ENCODE measurements at places on chromosomes 12 and 14. TPM values are rescaled to one million over a fixed set of nuclear protein-coding genes. Genes with fewer than 3 reads are reported as not detected.
A peak's percentile ranks its signal among the peaks of the same experiment; 100 is the strongest.

GRCh38 chr14:29355331-29355730 lies 572.3 kb downstream of the PRKD1 start:
- no peak for DNase-seq

GRCh38 chr12:115323223-115323905 lies 639.4 kb upstream of the TBX3 start:
- no peak for DNase-seq

GRCh38 chr12:40802656-40803055 lies 110.4 kb downstream of the CNTN1 start:
- DNase-seq = no peak

DNA sequence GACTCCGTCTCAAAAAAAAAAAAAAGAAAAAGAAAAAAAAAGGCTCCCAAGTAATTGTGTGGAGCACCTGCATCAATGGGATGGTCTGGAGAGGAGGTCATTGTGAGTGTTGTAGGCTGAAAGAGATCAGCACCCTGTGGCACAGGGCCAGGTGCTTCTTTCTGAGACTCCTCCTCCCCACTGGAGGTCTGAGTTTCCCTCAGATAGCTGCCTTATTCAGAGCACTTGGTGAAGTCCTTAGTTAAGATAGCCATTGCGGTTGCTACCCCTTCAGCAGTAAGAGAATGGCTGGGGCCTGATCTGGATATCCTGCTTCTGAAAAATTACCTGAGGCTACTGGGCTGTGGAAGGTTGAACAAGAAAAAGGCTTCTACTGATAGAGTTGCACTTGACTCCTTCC lies 69.8 kb downstream of the ANO6 start:
- DNase-seq = no peak

Gene PKP2
- 52.8 TPM for polyA plus RNA-seq

DNA sequence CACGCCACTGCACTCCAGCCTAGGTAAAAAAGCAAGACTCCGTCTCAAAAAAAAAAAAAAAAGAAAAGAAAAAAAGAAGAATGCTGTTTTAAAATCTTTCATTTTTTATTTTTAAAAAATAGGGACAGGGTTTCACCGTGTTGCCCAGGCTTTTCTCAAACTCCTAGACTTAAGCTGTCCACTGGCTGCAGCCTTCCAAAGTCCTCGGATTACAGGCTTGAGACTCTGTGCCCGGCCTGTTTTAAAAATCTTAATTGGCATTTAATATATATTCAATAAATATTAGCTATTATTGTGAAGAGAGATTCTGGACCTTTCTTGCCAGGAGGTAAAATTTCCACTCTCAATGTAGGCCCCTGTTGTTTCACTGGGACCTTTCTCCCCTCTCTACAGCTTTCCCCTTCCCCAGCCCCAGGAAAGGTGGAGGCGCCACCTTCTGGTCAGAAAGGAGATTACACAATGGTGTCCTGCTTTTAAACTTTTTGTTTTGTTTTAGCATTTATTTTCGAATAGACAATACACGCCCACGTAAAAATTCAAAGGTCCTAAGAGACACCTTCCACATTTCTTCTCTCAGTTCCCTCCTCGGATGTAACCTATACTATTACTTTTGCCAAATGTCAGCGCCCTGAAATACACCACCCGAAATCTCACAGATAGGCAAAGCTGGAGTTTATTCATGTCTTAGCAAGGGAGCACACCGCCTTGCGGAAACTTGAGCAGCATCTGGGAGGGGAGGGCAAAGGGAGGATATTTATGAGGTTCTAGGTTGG lies 23.8 kb upstream of the PHC1 start:
- DNase-seq = peak; percentile 64

Gene B3GNT4
- 0.85 TPM for polyA plus RNA-seq

Gene OR6C2
- polyA plus RNA-seq = not detected

DNA sequence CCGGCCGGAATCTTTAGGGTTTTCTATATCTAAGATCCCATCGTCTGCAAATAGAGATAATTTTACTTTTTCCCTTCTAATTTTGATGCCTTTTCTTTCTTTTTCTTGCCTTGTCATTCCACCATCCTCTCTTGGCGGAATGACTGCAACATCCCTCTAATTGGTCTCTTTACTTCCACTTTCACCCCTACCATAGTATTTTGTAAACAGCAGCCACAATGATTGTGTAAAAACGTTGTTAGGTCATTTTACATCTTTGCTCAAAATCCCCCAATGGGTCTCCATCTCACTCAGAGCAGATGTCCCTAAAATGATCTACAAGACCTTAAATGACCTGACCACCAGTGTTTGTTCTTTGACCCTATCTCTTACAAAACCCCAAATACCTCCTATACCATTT lies 80.0 kb upstream of the STAC3 start:
- no peak for DNase-seq

DNA sequence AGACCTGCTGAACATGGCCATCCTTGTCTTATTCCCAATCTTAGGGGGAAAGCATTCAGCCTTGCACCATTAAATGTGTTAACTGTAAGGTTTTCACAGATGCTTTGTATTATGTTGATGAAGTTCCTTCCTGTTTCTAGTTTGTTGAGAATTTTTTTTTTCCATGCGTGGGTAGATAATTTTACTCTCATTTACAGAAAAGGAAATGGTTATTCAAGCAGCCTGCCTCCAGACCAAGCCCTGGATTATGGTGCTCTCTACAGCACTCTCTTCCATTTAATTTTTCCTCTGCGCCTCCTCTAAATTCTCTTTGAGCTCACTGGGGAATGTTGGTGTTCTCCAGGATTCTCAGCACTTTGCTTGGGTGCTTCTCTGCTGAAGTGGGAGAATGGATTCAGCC lies 179.3 kb upstream of the PZP start:
- DNase-seq = no peak

DNA sequence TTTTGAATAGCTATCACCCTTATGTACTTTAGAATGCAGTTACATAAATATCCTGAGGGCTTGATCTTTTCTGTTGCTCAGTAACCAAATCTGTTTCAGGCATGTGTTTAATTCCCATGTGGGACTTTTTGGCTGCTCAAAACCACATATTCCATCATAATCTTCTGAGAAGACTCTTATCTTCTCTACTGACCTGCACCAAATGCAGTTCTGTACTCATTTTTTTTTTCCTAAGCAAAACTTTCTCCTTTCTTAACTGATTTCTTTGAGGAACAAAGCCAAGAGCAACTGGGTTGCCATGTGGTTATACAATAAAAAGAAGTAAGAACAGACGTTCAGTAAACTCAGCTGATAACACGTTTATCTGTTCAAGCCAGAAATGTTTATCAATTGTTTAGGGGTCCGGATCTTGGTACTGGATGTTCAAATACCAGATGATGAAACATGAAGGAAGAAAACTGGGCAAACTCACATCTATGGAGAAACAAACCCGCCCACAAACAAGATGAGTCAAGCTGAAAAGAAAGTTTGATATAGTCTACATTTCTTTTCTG lies 50.1 kb downstream of the TMEM132C start:
- DNase-seq = no peak

Gene WSCD2
- polyA plus RNA-seq = 10.8 TPM

DNA sequence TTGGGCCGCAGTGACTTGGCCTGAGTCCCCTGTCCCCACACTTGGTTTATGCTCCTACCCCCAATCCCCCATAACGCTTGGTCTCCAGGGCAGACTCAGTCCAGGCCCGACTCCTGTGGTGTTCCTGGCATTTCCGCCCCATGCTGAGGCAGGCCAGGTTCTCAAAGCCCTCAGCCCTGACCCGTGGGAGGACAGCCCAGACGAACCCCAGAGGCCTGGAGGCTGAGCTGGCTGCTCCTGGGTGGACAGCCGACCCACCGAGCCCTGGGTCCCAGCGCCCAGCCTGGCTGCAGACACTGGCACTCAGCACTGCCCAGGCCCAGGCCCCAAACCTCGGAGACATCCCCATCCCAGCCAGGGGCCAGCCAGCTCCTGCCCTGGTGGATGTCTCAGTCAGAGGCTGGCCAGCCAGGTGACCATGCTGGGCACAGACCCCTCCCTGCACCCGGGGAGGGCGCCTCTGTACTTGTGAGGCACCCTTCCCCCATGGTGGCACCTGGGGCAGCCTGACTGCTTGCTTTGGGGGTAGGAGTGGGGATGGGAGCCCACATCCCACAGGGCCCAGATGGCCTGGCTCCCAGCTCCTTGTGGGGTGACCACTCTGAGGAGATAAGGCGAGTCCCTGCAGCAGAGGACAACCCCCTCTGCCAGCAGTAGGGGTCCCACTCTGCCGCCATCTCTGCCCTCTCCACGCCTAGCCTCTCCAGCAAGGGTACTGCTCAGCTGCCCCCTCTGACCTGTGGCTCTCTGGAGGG lies 1.4 kb downstream of the PLD4 start:
- DNase-seq = no peak

Gene WNT1
- not detected for polyA plus RNA-seq

- DNase-seq = no peak
Measured at GRCh38 chr12:90045559-90045958, 336.9 kb upstream of the ATP2B1 start.

GRCh38 chr14:39581474-39581873 lies 149.2 kb upstream of the FBXO33 start:
- DNase-seq = no peak

Gene SYNDIG1L
- polyA plus RNA-seq = 0.31 TPM

DNA sequence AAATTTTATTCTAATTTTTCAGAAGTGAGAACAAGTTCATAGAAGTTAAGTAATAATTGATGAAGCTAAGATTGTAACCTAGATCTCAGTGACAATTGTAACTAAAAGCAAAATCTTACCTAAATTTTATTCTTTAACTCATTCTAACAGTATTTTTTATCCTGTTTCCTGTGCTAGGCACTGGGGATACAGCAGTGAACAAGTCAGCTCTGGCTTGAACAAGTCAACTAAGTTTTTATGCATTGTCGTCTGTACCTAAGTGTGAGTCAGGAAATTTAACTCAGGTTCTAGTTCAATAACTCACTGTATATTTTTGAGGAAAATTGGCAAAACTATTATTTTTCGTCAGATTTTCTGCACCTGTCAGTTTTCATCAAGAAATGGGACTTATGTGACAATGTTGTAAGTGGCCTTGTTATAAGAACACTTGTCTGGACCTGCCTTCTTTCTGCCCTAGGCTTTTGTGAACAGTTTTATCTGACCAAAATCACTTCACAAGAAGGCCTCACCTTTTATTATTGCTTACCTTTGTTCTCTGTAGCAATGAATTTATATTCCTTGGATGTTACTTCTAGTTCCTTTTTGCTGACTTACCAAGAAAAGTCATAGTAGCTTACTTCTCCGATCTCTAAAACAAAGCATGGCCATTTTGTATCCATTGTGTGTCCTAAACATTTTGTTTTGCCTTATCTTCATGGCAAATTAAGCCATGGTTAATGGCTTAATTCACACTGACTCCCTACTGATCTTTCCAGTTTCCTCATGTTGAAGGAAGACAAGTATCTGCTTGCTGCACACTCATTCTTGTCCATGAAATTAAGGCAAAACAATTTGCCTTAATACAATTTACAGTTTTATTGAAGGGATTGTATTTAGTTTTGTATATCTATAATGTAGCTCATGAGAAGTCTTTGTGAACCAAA lies 2.7 kb downstream of the TMTC3 start:
- DNase-seq = no peak

DNA sequence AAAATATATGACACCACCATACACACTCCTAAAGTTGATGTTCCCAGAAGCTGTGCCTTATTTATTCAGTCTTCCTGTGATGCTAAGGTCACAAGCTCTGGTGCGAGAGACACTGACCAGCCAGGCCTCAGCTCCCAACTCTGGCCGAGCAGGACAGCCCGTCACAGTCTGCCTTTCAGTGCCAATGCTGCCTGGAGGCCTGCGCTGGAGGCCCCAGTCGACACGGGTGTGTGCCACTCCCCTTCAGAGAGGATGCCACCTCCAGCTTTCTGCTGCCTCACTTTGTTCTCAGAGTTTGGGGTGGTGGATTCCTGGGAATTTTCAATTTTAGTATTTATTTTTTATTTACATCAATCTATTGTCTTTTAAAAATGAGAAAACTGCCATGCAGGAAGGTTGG lies 7.3 kb upstream of the PAPLN start:
- DNase-seq = no peak

DNA sequence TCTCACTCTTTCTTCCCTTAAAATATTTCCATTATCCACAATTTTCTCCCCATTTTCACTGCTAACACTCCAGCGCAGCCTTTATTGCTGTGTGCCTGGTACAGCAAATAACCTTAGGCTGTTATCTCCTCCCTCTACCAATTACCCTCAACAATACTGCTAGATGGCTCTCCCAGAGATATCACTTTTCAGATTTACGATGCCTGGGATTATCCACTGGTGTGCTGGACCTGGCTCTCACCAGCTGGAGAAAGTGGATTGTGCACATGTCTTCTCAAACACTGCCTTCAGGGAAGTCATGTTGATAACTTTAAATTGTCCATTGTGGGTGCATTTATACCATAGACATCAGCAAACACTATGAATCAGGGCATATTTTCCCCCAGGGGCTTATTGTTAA lies 101.9 kb upstream of the ADAMTS20 start:
- DNase-seq = no peak

Gene BBS10
- polyA plus RNA-seq = 32.7 TPM

- no peak for DNase-seq
Measured at GRCh38 chr12:58009405-58010195, 68.2 kb downstream of the ATP23 start.

DNA sequence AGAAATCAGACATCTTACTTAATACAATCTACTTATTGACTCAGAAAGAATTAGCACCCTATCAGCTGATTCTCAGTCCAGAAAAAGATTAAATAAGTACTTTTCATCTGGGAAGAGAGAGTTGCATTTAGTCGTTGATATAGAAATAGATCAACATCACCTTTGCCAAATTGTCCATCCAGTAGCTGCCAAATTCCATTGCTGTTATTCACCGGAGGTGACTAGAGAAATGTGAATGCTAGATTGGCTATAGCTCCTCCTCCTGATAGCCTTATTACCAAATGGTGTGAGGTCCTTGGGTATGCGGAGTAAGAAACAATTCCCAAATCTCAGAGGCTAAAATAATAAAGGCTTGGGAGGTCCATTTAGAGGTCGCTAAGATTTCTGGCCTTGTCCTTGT lies 723.3 kb upstream of the FLRT2 start:
- DNase-seq = no peak

- DNase-seq = no peak
Measured at GRCh38 chr14:104205781-104206180, 67.4 kb downstream of the KIF26A start.

Gene TAS2R46
- not detected for polyA plus RNA-seq

Gene PRICKLE1
- polyA plus RNA-seq = 84.2 TPM

DNA sequence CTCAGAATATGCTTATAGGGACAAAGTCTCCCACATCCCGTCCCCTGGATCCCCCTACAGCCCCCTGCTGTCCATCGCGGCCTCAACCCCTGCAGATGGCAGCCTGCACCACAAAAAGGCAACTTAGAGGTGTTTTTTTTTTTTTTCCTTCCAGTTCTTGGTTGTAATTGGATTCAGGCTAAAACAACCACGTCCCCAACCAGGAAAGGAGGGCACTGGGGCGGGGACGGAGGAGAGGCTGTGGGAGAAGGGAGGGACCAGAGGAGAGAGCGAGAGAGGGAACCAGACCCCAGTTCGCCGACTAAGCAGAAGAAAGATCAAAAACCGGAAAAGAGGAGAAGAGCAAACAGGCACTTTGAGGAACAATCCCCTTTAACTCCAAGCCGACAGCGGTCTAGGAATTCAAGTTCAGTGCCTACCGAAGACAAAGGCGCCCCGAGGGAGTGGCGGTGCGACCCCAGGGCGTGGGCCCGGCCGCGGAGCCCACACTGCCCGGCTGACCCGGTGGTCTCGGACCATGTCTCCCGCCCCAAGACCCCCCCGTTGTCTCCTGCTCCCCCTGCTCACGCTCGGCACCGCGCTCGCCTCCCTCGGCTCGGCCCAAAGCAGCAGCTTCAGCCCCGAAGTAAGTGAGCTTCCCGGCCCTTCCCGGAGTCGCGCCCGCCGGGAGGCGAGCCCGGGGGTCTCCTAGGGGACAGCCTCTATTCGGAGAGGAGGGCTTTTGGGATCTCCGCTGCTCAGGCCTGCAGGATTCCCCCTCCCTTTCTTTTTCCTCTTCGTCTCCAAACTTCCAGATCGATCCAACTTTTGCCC lies at the start of gene MMP14:
TSS of gene MMP14 (plus strand) at position 285 of the 813 bp plus-strand sequence. CDS start at position 518, 233 bp downstream.
- DNase-seq = no peak

Gene TBX3
- 30.3 TPM for polyA plus RNA-seq
